ENCODE measurements at places on chromosomes 2 and 18. TPM values are rescaled to one million over a fixed set of nuclear protein-coding genes. Genes with fewer than 3 reads are reported as not detected.

Gene ANKRD30BL
- total RNA-seq: not detected

Gene ZNF385B
- total RNA-seq: not detected

Gene DHRS9
- not detected for total RNA-seq

Gene MC5R
- not detected for total RNA-seq

Gene ATP6V1B1
- 1.7 TPM for total RNA-seq

Gene GPR55
- total RNA-seq: not detected
